MM.1S (cell line): ENCODE measurements at places on chromosomes 11 and 22.
A peak's percentile ranks its signal among the peaks of the same experiment; 100 is the strongest.

GRCh38 chr11:112644410-112645131 lies 316.6 kb upstream of the NCAM1 start:
- no peak overlapping the region for H3K27ac ChIP-seq
- H3K4me3 ChIP-seq: no peak overlapping the region
- H3K27me3 ChIP-seq: no peaks in the 10 kb centered on the region
- H3K4me1 ChIP-seq: peaks cover 6% of the 10 kb centered on the region; the same call in 1 of the 2 replicates
- peak; percentile 27 for DNase-seq

- DNase-seq: no peak
- H3K27me3 ChIP-seq: peaks cover 95% of the 10 kb centered on the region
- no peak overlapping the region for H3K4me3 ChIP-seq
- H3K4me1 ChIP-seq: peaks cover 20% of the 10 kb centered on the region
These were observed 34.3 kb upstream of the SHISAL1 start for GRCh38 chr22:44347080-44347479.

- no peak overlapping the region for H3K4me3 ChIP-seq
- no peaks in the 10 kb centered on the region for H3K4me1 ChIP-seq
- no peak overlapping the region for H3K27ac ChIP-seq
- no peaks in the 10 kb centered on the region for H3K36me3 ChIP-seq
- no peak for DNase-seq
These were observed 268.6 kb downstream of the TBC1D22A start for GRCh38 chr22:47030881-47031627.

GRCh38 chr11:70402685-70403084 lies 4.4 kb downstream of the CTTN start:
- H3K4me1 ChIP-seq: peaks cover 4% of the 10 kb centered on the region
- H3K27me3 ChIP-seq: peaks cover 96% of the 10 kb centered on the region
- no peak for DNase-seq
- H3K4me3 ChIP-seq: no peak overlapping the region
- H3K36me3 ChIP-seq: no peaks in the 10 kb centered on the region
- H3K27ac ChIP-seq: no peak overlapping the region

DNA sequence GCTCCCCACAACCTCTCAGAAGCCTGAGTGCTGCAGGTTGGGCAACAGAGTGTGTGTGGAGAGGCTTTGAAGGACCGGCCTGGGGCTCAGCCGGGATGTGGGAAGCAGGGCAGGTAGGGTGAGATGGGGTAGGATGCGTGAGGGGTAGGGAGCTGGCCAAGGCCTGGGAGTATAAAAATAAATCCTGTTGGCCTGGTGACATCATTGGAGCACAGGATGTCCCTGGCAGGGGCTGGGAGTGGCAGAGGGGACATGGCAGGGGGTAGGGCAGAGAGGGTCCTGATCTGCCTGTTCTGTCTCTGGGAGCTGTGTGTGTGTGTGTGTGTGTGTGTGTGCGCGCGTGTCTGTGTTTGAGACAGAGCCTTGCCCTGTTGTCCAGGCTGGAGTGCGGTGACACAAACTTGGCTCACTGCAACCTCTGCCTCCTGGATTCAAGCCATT lies 28.6 kb downstream of the TEF start:
- H3K4me3 ChIP-seq: no peak overlapping the region
- peaks cover 10% of the 10 kb centered on the region for H3K4me1 ChIP-seq
- H3K27me3 ChIP-seq: no peaks in the 10 kb centered on the region
- H3K36me3 ChIP-seq: no peaks in the 10 kb centered on the region
- DNase-seq: no peak

DNA sequence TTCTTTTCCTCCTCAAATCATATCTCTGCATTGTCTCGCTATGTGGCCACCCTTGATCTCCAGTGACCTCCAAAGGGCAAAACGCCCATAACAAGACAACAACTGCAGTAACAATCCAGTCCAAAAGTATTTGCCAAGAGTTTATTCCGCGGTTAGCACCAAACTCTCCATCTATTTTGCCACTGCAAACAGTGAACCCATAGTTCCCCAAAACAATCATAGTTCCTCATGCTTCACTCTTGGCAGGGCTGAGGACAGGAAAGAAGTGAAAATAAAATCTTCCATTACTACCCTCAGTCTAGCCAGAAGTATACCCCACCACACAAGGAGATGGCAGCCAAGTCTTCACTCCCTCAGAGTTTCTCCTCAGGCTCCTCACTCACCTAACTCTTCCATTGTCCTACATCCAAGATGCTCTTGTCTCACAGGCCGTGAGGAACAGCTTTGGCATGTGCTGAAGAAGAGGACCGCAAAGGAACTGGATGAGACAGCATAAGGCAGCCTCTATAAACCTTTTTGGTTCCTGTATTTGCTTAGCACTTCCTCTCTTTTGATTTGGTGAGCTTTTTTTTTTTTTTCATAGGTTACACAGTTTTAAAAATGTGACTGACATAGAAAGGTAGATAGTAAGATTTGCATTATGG lies at the start of gene LPXN:
Gene LPXN, minus strand, starts transcription at position 480 of the 644 bp plus-strand sequence. Its CDS starts 84 bp downstream, at position 396.
- H3K27ac ChIP-seq: peak within 1 kb of the TSS; percentile 97
- DNase-seq: peak; percentile 78
- H3K4me3 ChIP-seq: peak within 1 kb of the TSS; percentile 91
- H3K36me3 ChIP-seq: no peaks in the 10 kb centered on the region; the same call in 1 of the 2 replicates
- H3K4me1 ChIP-seq: peaks cover 13% of the 10 kb centered on the region

DNA sequence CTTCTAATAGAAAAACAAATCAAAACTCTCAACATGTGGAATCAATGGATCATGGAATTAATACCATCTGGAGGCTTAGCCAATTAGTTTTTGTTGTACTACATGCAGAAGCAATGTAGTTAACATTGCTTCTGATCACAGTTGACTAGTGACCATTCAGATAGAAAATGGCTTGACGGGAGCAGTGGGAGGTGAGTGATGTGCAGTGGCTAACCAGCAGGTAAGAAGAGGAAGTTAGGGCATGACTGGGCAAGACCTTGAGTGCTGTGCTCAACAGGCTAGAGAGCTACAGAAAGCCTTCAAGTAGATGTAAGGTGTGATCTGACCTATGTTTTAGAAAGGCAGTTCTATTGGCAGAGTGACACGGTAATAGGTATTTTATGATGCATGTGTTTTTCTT lies 60.7 kb upstream of the ALKBH3 start:
- H3K27me3 ChIP-seq: no peaks in the 10 kb centered on the region
- no peaks in the 10 kb centered on the region for H3K4me1 ChIP-seq
- no peak overlapping the region for H3K4me3 ChIP-seq
- DNase-seq: no peak
- H3K36me3 ChIP-seq: no peaks in the 10 kb centered on the region

DNA sequence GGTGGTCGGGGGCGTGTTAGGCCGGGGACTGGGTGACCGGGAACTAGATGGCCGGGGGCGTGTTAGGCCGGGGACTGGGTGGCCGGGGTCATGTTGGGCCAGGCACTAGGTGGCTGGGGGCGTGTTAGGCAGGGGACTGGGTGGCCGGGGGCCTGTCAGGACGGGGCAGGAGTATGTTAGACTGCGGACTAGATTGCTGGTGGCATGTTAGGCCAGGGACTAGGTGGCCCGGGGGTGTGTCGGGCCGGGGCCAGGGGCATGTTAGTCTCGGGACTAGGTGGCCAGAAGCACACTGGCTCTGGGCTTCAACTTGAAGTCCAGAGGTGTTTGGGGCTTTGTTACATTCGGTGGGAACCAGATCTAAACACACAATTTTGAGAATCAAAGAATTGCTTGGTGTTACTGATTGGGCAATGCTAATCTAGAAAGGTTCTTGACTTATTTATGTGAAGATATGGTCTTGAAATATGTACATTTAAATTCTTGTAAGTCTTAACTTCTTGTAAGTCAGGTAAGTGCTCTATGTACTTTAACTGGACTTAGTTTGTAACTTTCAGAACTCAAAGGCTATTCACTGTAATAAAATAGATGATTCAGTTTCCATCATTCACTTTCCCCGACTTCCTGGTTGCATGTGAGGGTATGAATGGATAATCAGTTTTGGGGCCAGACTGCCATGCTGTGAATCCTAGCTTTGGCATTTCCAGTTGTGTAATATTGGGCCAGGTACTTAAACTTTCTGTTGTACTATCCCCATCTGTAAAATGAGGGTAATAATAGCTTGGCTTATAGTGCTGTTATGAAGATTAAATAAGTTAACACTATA lies 1.1 kb downstream of the EXT2 start:
- H3K4me1 ChIP-seq: peaks cover 10% of the 10 kb centered on the region
- H3K36me3 ChIP-seq: no peaks in the 10 kb centered on the region
- no peaks in the 10 kb centered on the region for H3K27me3 ChIP-seq
- H3K27ac ChIP-seq: no peak overlapping the region
- peak overlapping the region; percentile 96 for H3K4me3 ChIP-seq

DNA sequence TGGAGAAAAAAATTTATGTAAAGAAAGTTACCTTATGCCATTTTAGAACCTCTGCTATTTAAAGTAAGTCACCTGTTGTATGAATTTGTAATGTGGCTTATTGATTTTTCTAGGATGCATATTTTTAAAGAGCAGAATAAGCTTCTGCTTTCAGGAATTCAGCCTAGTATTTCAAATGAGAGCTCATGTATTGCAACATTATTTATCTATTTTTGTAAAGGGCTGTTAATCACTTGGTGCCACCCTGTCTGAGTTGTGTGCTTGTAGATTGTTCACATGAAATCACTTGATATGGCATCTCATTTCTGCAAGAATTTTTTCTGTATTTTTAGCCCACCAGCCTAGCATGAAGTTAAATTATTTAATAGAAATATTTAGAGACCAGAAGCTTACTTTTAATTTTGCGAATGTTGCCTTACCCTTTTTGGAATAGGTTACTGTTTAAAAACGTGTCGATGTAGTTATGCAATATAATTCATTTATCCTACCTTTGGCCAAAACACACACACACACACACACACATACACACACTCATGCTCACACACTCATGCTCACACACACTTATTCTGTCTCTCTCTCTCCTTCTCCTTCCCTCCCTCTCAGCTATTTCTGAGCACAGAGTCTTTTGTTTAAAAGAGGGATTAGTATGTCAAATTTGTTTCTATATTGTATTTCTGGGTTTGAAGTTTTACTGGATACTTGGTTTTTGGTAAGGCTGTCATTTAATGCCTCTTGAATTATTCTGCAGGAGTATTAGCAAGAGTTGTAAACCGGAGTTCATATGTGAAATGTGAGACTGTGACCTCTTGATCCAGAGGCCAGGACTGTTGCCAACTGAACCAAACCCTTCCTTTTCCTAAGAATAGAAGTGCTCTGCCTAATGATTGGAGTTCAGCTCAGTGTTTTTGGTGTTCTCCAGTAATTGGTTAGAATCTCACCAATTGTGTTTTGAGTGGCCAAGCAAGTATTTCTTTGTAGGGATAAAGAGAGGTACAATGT lies 34.4 kb downstream of the YAP1 start:
- no peaks in the 10 kb centered on the region for H3K36me3 ChIP-seq
- H3K4me3 ChIP-seq: no peak overlapping the region
- DNase-seq: no peak
- H3K27ac ChIP-seq: no peak overlapping the region
- no peaks in the 10 kb centered on the region for H3K4me1 ChIP-seq
- H3K27me3 ChIP-seq: no peaks in the 10 kb centered on the region

DNA sequence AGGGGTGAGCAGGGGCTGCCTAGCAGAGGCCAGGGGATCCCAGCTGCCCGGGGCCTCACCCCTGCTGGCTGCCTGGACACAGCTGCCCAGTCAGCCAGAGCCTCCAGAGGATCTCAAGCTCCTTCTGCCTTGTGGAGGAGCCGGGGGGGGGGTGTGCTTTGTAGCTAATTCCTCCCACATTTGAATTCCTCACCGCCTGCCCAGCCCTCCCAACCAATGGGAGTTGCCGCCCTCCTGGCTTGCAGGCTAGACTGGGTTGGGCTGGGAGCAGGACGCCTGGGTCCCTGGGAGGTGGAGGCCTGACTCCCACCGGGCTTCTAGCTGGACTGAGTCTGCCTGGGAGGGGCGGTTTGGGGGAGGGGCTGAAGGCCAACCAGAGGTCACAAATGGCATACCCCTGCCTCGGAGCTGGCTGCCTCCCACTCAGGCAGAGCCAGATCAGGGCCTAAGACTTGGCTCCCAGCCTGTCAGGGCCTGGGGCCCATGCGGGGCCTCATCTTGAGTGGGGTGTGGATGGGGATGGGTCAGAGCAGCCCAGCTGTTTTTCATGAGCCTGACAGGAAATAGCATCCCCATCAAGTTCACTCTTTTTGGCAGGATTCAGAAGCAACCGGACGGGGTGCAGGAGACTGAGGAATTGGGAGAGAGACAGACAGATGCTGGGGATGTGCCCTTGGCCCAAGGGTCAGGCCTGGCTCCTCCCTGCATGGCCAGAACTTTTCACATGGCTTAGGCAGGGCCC lies 29.2 kb upstream of the PDE2A start:
- H3K36me3 ChIP-seq: no peaks in the 10 kb centered on the region
- no peak overlapping the region for H3K4me3 ChIP-seq
- no peak for DNase-seq

DNA sequence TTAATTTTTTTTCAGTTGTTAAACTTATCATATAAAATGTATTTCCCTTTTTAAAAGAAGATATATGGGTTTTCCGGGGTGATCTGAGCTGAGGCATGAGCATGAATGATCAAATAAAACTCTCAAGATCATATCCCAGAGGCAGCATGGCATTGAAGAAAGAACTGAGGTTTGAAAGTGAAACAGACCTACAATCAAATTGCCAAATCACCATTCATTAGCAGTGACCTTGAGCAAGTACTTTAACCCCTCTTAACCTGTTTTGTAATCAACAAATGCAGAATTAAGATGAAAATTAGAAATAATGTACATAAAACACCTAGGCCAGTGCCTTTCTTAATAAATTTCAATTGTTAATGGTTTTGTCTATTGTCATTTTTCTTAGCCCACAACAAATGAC lies 116.0 kb downstream of the RBFOX2 start:
- peaks cover 26% of the 10 kb centered on the region for H3K4me1 ChIP-seq
- peak; percentile 72 for DNase-seq
- no peak overlapping the region for H3K4me3 ChIP-seq
- H3K27me3 ChIP-seq: no peaks in the 10 kb centered on the region

DNA sequence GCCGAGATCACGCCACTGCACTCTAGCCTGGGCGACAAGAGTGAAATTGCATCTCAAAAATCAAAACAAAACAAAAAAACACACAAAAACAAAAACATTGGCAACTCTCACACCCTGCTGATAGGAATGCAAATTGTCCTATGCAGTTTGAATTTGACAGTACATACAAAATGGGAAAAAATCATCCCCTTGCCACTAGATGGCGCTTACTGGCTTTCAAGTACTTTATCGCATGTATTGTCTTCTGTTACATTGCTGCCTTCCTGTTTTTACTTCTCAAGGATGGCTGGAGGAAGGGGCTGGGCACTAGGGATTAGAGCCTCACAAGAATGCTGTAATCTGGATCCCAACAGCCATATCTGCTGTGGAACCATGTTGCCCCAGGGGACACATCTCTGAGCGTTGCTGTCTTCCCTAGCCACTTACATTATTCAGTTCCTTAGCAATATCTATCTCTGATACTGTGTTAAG lies 59.4 kb upstream of the A4GALT start:
- no peaks in the 10 kb centered on the region for H3K36me3 ChIP-seq
- H3K4me1 ChIP-seq: no peaks in the 10 kb centered on the region
- no peak overlapping the region for H3K4me3 ChIP-seq
- H3K27ac ChIP-seq: no peak overlapping the region
- DNase-seq: peak; percentile 74

- H3K4me1 ChIP-seq: no peaks in the 10 kb centered on the region
- H3K27ac ChIP-seq: no peak overlapping the region
These were observed 592.0 kb downstream of the SOX6 start for GRCh38 chr11:15764326-15764725.

- no peaks in the 10 kb centered on the region for H3K36me3 ChIP-seq
- H3K4me3 ChIP-seq: peak overlapping the region; percentile 90
- 0 out of 2 replicates have a peak, but pooled peaks cover 6% of the 10 kb centered on the region for H3K27me3 ChIP-seq
- peaks cover 21% of the 10 kb centered on the region for H3K4me1 ChIP-seq
- peak overlapping the region; percentile 28; the same call in 1 of the 2 replicates for H3K27ac ChIP-seq
- peak; percentile 31 for DNase-seq
These were observed 2.0 kb upstream of the LARGE1 start for GRCh38 chr22:33922349-33922681.
